ENCODE measurements at places on chromosomes 4 and X. TPM values are rescaled to one million over a fixed set of nuclear protein-coding genes. Genes with fewer than 3 reads are reported as not detected.

The DDX53 gene
- total RNA-seq: not detected

The GDI1 gene
- 75.2 TPM for total RNA-seq

The MAGEB10 gene
- not detected for total RNA-seq

The CRMP1 gene
- total RNA-seq: 5.0 TPM

The ATP6AP2 gene
- 104 TPM for total RNA-seq

The NXF2 gene
- total RNA-seq: not detected

The TKTL1 gene
- not detected for total RNA-seq

The PABPC1L2B gene
- total RNA-seq: not detected

The AR gene
- total RNA-seq: 9.1 TPM

- DNase-seq: no peak
- H3K4me1 ChIP-seq: no peaks in the 10 kb centered on the region
- H3K4me3 ChIP-seq: no peak overlapping the region
- no peak overlapping the region for H3K27ac ChIP-seq
Observed at GRCh38 chr4:39715788-39716187, 17.9 kb downstream of the UBE2K start.

GRCh38 chr4:56981795-56982201 lies 3.1 kb downstream of the POLR2B start:
- H3K4me1 ChIP-seq: peaks cover 27% of the 10 kb centered on the region
- no peaks in the 10 kb centered on the region for H3K27me3 ChIP-seq
- H3K36me3 ChIP-seq: no peaks in the 10 kb centered on the region
- DNase-seq: no peak

GRCh38 chrX:113980953-113981352 lies 602.9 kb upstream of the HTR2C start:
- no peak overlapping the region for H3K4me3 ChIP-seq
- no peaks in the 10 kb centered on the region for H3K4me1 ChIP-seq
- no peaks in the 10 kb centered on the region for H3K27me3 ChIP-seq
- no peak for DNase-seq

DNA sequence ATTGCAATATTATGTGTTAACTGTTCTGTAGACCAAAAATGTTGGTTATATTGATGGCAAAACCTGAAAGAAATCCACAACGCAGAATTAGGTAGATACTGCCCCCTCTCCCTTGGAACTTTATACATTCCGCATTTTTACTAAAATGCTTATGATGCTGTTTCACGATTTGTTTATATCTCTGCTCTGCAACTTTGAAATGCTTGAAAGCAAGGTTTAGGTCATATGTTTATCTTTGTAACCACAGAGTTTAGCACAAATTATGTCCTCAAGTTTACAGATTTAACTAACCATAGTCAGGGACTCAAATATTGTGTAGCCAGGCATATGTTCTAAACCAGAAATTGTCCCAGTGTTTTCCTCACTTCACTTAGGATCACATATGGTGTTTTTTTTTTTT lies 66.1 kb upstream of the H2AZ1 start:
- no peak overlapping the region for H3K27ac ChIP-seq
- no peaks in the 10 kb centered on the region for H3K36me3 ChIP-seq
- DNase-seq: no peak
- H3K27me3 ChIP-seq: no peaks in the 10 kb centered on the region
- no peaks in the 10 kb centered on the region for H3K4me1 ChIP-seq

- H3K27ac ChIP-seq: peak overlapping the region; percentile 57
- no peak for DNase-seq
- H3K4me3 ChIP-seq: no peak overlapping the region
- H3K27me3 ChIP-seq: no peaks in the 10 kb centered on the region
- no peaks in the 10 kb centered on the region for H3K36me3 ChIP-seq
Observed at GRCh38 chrX:8914681-8915080, 113.5 kb upstream of the FAM9A start.

DNA sequence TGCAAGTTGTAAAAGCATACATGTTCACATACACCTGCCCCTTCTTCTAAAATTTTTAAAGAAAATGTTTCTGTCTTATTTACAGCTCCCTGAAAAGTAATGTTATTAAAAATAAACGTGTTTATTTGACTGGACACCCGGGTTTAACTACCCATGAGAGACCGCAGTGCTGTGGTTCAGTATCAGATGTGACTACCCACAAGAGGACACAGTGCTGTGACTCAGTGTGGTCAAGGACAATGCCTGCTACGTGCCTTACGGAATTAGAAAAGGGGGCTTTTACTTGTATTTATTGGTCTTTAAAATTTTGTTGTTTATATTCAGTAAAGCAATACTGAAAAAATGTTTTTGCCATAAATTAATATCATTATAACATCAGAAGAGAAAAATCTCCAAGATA lies 641.4 kb downstream of the TRIML1 start:
- no peaks in the 10 kb centered on the region for H3K36me3 ChIP-seq
- H3K4me1 ChIP-seq: no peaks in the 10 kb centered on the region
- no peak for DNase-seq
- no peaks in the 10 kb centered on the region for H3K27me3 ChIP-seq

DNA sequence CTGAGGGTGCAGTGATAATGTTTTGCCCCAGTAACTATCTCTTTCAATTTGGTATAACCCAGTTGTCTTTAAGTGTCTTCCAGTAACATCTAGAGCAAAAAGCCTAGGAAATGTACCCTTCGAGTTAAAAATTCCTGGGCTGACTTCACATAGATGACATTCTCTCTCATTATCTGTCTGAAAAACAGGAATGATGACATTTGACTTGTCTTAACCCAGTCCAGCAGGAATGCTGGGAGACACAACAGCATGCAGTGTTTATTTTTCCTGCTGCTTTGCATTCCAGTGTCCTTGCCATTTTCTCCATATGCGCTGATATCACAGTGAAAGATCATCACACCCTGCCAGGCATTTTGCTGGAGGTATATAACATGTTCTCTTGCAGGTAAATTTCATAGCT lies 130.0 kb downstream of the SOWAHB start:
- no peaks in the 10 kb centered on the region for H3K27me3 ChIP-seq
- peaks cover 4% of the 10 kb centered on the region for H3K4me1 ChIP-seq
- no peak overlapping the region for H3K27ac ChIP-seq
- H3K4me3 ChIP-seq: no peak overlapping the region
- no peak for DNase-seq

DNA sequence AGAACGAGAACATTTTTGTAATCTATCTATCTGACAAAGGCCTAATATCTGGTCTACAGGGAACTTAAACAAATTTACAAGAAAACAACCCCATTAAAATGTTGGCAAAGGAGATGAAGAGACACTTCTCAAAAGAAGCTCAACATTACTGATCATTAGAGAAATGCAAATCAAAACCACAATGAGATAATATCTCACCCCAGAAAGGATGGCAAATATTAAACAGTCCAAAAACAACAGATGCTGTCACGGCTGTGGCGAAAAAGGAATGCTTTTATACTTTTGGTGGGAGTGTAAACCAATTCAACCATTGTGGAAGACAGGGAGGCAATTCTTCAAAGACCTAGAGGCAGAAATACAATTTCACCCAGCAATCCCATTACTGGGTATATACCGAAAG lies 2284.8 kb downstream of the ARAP2 start:
- no peaks in the 10 kb centered on the region for H3K27me3 ChIP-seq
- H3K36me3 ChIP-seq: no peaks in the 10 kb centered on the region
- H3K27ac ChIP-seq: no peak overlapping the region
- DNase-seq: no peak

DNA sequence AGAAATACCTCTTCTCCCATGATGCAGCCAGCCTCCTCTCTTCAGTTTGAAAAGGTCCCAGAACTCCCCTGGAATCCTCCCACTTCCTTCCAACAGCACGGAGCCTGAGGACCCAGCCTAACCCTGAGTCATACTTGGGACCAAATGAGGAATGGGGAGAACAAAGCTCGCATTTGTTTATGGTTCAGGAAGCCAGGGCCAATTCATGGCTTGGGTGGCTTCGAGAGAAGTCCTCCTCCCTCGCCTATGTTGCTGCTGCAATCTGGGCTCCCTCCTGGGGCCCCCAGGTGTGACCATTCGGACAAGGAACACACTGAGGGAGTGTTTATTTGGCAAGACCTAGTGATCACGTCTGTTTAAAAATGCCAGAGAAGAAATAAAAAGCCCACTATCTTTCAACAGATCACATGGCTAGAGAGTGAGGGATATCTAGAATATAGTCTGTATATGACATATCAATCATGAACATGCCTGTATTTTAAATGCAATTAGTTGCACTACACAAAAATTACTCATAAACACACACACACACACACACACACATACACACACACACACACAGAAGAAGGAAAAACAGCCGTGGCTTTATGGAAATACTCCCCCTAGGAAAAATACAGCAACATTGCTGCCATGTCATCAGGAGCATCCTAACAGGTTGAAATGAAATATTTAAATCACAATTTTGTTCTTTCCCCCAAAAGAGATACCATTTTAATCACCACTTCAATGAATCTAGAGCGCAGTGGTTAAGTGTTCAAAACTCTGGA lies 155.7 kb upstream of the MAP3K15 start:
- DNase-seq: peak; percentile 72
- H3K27me3 ChIP-seq: no peaks in the 10 kb centered on the region
- no peak overlapping the region for H3K27ac ChIP-seq
- H3K4me3 ChIP-seq: no peak overlapping the region
- no peaks in the 10 kb centered on the region for H3K36me3 ChIP-seq

GRCh38 chr4:10491401-10491800 lies 34.2 kb upstream of the ZNF518B start:
- no peaks in the 10 kb centered on the region for H3K27me3 ChIP-seq
- H3K4me1 ChIP-seq: no peaks in the 10 kb centered on the region
- DNase-seq: no peak
- no peaks in the 10 kb centered on the region for H3K36me3 ChIP-seq

- peaks cover 31% of the 10 kb centered on the region for H3K4me1 ChIP-seq
- no peak for DNase-seq
- H3K27me3 ChIP-seq: no peaks in the 10 kb centered on the region
- H3K27ac ChIP-seq: peak overlapping the region; percentile 65
Observed at GRCh38 chr4:153266988-153267387, 62.7 kb downstream of the TRIM2 start.

GRCh38 chrX:54042609-54043021 lies 1.7 kb downstream of the PHF8 start:
- peak overlapping the region; percentile 67 for H3K4me3 ChIP-seq
- DNase-seq: peak; percentile 68
- H3K27ac ChIP-seq: peak overlapping the region; percentile 93
- no peaks in the 10 kb centered on the region for H3K4me1 ChIP-seq
- H3K27me3 ChIP-seq: no peaks in the 10 kb centered on the region

DNA sequence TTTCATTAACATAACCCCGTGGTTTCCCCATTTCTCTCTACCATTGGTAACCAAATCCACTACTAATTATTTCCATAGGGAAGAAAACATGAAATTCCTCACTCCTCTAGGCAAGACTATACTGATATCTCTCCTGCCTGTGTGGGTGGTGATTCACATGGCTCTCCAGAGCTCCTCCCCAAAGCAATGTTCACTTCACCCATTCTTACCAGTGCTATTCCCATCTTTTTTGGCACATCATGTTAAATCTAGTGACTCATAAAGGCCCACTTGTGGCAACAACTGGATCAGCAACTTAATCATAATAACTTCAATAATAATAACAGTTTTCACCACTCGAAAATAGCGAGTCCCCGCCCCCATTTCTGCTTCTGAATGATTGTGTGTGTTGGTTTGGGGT lies 6.1 kb upstream of the HCCS start:
- no peaks in the 10 kb centered on the region for H3K27me3 ChIP-seq
- H3K27ac ChIP-seq: no peak overlapping the region
- no peaks in the 10 kb centered on the region for H3K4me1 ChIP-seq
- H3K4me3 ChIP-seq: no peak overlapping the region

- DNase-seq: no peak
- H3K4me3 ChIP-seq: no peak overlapping the region
- no peaks in the 10 kb centered on the region for H3K4me1 ChIP-seq
- no peaks in the 10 kb centered on the region for H3K36me3 ChIP-seq
Observed at GRCh38 chr4:140343303-140343702, 30.1 kb upstream of the SCOC start.

DNA sequence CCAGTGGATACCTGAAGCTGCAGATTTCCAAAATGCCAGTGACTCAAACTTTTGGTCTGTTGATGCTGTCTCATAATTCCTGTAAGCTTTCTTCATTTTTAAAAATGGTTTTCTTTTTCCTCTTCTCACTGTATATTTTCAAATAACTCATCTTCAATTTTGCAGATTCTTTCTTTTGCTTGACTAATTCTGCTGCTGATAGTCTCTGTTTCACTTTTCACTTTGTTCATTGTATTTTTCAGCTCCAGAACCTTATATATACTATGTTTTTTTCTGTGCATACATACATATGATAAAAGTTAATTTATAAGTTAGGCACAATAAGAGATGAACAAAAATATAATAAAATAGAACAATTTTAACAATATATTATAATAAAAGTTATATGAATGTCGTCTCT lies 237.7 kb upstream of the GPRIN3 start:
- no peaks in the 10 kb centered on the region for H3K27me3 ChIP-seq
- H3K36me3 ChIP-seq: no peaks in the 10 kb centered on the region
- no peaks in the 10 kb centered on the region for H3K4me1 ChIP-seq
- no peak for DNase-seq
- H3K27ac ChIP-seq: no peak overlapping the region

GRCh38 chr4:86450861-86451260 lies 91.0 kb upstream of the MAPK10 start:
- no peak overlapping the region for H3K4me3 ChIP-seq
- no peaks in the 10 kb centered on the region for H3K4me1 ChIP-seq
- no peaks in the 10 kb centered on the region for H3K27me3 ChIP-seq
- H3K36me3 ChIP-seq: no peaks in the 10 kb centered on the region

GRCh38 chr4:3736290-3736689 lies 29.9 kb upstream of the ADRA2C start:
- no peaks in the 10 kb centered on the region for H3K36me3 ChIP-seq
- H3K27me3 ChIP-seq: no peaks in the 10 kb centered on the region
- H3K27ac ChIP-seq: no peak overlapping the region
- H3K4me3 ChIP-seq: no peak overlapping the region

DNA sequence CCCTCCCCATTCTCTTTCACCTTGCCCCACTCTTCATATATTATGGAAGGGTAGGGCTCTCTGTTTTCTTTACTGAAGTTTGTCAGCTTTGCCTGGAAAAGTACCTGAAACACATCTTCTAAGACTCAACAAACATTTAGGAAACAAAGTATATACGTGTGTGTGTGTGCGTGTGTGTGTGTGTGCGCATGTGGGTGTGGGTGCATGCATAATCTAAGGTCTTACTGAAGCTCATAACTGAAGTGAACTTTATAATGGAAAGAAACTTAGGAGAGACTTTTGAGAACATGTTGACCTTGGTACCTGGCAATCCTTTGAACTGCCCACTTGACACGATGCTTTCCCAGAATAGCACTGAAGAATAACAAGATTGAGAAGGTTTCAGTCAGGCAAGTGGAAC lies 986.3 kb upstream of the GRID2 start:
- no peaks in the 10 kb centered on the region for H3K4me1 ChIP-seq
- H3K36me3 ChIP-seq: no peaks in the 10 kb centered on the region
- H3K27me3 ChIP-seq: no peaks in the 10 kb centered on the region
- H3K4me3 ChIP-seq: no peak overlapping the region
- H3K27ac ChIP-seq: no peak overlapping the region

GRCh38 chr4:62191451-62192240 lies 991.5 kb downstream of the ADGRL3 start:
- H3K27me3 ChIP-seq: no peaks in the 10 kb centered on the region
- no peak overlapping the region for H3K4me3 ChIP-seq
- H3K27ac ChIP-seq: no peak overlapping the region
- H3K36me3 ChIP-seq: no peaks in the 10 kb centered on the region
- no peaks in the 10 kb centered on the region for H3K4me1 ChIP-seq
- no peak for DNase-seq

- peaks cover 4% of the 10 kb centered on the region for H3K4me1 ChIP-seq
- no peak overlapping the region for H3K27ac ChIP-seq
- no peak for DNase-seq
- H3K27me3 ChIP-seq: peaks cover 11% of the 10 kb centered on the region
- H3K36me3 ChIP-seq: no peaks in the 10 kb centered on the region
Observed at GRCh38 chr4:36249610-36250009, 5.3 kb upstream of the ARAP2 start.
